ENCODE measurements at places on chromosomes 1 and 21.

- no peak for DNase-seq
Measured at GRCh38 chr1:25952841-25953401, 44.9 kb downstream of the PAFAH2 start.

DNA sequence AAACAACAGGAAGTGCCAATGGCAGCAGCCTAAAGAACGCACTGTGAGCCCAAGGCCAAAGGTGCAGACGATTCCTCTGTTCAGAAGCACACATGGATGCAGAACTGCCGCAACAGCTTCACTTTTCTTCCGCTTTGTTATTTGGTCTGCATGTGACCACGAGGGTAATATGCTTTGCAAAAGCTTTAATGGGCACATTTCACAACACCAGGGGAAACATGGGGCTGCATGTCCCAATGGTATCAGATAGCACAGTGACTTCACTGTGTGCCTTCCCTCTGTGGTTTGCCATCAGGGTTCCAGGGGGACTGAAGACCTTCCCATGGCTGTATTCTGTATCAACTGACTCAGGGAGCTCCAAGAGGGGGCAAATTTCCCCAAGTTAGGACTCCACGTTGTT lies 28.3 kb downstream of the THAP3 start:
- DNase-seq: no peak

DNA sequence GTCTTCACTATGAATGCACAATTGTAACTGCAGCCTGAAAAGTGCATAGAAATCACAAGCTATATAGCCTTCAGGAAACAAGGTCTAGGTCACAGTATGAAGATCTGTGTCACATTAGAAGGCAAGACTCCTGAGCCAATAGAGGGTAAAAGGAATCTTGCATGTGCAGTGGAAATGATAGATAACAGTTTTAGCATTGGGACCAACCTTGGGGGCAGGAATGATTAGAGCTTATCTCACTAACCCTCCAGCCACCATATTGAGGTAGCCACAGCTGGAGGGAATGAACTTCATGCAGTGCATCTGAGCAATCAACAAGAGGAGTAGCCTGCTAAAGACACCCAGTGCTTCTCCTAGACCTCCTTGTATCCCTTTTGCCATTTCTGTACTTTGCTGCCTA lies 390.1 kb downstream of the LTN1 start:
- DNase-seq: no peak

DNA sequence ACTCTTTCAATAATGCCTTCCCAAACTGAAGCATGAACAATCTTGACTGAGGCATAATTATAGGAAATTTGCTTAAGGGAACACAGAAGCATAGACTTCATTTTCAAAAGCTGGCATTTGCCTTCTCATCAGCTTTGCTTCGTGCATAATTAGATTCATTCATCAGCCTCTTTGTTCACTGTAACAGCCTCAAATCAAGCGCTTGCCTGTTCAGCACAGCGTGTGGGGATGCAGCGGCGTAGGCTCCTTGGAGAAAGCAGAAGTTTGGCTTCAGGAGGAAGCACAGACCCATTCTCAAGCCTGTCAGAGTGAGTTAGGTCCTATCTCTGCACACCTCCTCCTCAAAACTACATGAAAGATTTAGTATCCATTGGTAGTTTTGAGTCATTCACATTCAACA lies 246.4 kb upstream of the MAP1LC3C start:
- no peak for DNase-seq

GRCh38 chr1:77958391-77958790 lies 20.5 kb downstream of the FUBP1 start:
- DNase-seq: no peak

DNA sequence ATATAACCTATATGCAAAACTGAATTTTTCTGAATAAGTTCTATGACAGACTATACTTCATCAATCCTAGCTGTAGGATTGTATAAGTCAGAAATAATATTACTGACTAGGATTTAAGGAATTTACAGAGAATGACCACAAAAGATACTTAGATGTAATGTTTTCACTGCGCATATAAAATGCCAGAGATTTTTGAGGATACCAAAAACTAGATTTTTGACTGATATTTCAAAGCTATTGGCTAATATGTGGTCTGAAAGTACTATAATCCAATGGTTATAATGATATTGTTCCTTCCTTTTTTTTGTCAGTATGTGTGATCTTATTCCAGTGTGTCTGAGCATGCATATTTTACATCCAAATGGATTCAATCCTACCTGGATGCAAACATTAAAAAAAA lies 17.0 kb upstream of the IFI44L start:
- DNase-seq: no peak

DNA sequence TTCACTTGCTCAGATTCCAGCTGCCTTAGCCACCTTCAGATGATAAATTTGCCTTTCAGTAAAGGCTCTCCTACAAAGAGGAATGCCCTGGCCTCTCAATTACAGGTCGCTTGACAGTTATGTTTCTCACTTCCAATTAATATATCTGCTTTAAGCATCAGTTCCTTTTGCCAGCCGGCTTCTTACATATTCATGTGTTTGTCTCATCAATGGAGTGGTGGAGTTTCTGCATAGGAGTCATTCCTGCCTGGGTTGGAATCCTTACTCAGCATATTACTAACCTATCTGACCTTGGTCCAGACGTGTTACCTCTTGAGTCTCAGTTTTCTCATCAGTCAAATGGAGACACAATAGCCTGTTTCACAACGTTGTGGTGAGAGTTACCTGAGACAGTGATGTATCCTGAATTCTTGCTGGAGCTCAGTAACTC lies 9.4 kb upstream of the SESN2 start:
- DNase-seq: no peak

DNA sequence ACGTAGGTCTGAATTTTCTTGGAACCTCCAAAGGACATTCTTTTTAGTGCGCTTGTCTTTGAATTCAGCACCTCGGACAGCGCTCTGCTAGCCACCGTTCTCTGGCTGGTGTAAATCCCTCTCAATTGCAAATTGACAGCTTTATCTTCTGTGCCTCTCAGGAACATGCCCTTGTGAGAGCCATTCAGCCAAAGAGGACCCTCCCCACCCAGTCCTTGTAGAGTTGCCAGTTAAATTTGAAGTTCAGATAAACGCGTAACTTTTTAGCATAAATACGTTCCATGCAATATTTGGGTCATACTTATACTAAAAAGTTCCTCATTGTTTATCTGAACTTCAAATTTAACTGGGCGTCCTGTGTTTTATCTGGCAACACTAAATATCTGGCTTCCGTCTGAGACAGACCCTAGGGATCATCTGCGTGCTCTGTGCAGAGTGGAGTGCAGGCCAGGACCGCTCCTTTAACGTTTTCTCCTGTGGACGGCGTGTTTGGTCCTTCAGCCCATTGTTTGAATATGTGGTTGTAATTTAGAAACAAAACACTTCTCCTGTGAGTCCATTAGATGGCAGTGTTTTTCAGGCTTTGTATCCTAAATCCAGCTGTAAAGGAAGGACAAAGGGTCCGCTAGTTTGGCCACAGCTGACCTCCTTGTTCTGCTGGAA lies 7.0 kb downstream of the KCNAB2 start:
- DNase-seq: peak; percentile 8

GRCh38 chr21:46223217-46223616 lies 5.4 kb downstream of the LSS start:
- no peak for DNase-seq

DNA sequence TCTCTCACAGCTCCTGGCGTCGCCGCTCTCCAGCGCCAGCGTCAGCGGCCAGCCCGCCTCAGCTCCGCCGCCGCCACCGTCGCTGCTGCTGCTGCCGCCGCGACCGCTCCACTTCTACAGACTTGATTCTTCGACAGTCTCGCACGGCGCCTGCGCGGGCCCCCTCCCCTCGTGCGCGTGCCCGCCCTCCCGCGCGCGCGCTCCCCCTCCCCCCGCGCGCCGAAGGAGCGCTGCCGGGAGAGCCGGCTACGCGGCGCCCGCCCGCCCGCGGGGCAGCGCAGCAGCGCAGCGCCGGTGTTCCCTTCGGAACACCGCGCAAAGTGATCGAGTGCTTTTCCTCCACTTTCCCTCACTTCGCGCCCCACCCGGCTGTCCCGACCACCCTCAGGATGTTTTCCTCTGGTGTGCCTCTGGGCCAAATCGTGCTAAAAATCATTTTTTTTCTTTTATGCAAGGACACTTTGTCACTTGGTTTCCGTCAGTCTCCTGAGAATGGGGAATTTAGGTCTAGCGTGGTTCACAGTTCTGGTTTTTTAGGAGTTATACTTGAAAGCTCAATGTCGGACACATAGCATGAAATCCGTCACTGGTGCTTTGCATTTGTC lies at the start of gene IRF2BP2:
IRF2BP2 (minus strand) TSS at position 118 of the 605 bp plus-strand sequence. CDS start 684 bp downstream, outside the sequence.
- DNase-seq: peak; percentile 73

DNA sequence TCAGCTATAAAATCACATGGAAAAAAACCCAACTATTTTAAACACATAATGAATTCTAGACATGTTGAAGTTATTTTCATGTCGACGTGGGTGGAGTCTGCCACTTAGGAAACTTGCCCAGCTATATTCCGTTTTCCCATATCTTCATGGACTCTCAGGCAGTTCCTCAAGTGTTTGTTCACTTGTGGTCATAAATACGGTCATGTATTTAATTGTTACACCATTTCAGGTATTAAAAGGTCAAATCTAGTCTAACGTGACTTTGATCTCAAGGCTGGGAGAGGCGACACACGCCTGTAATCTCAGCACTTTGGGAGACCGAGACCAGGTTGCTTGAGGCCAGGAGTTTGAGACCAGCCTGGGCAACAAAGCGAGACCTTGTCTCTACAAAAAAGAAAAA lies 346.9 kb downstream of the PBX1 start:
- no peak for DNase-seq

DNA sequence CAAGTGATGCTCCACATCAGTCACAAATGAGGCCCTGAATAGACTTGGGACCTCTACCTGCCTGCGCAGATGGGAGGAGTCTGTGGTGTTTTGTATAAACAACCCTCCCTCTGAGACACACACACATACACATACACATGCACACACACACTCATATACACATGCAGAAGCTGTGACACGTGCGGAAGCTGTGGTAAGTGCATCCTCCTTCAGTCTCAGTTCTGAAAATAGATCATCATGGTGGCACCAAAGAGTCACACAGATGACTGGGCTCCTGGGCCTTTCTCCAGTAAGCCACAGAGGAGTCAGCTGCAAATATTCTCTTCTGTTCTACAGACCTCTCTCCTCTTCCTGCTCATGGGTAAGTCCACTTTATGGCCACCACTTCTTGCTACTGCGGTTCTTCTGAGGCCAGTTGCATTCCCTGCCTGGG lies at the start of gene LY9:
LY9 (plus strand) TSS at position 224 of the 433 bp plus-strand sequence; CDS start at position 238, 14 bp downstream.
- peak; percentile 47 for DNase-seq

Measured in activated CD4-positive, CD25-positive, alpha-beta regulatory T cell (primary cell).